ENCODE measurements at places on chromosomes 11 and 22. TPM values are rescaled to one million over a fixed set of nuclear protein-coding genes. Genes with fewer than 3 reads are reported as not detected.
A peak's percentile ranks its signal among the peaks of the same experiment; 100 is the strongest.

Gene MMP1
- total RNA-seq, result 3.1 TPM

Gene KCNK4
- total RNA-seq, result not detected

Gene ADAMTS8
- total RNA-seq, result 47.7 TPM

Gene ANO9
- total RNA-seq, result 17.6 TPM

GRCh38 chr22:26674211-26675190 lies 17.1 kb downstream of the MIAT start:
- no peak for DNase-seq

GRCh38 chr11:8704136-8704535 lies 21.5 kb downstream of the RPL27A start:
- no peak for DNase-seq

GRCh38 chr11:65503949-65504673 lies 5.3 kb downstream of the MALAT1 start:
- peak; percentile 81 for DNase-seq

DNA sequence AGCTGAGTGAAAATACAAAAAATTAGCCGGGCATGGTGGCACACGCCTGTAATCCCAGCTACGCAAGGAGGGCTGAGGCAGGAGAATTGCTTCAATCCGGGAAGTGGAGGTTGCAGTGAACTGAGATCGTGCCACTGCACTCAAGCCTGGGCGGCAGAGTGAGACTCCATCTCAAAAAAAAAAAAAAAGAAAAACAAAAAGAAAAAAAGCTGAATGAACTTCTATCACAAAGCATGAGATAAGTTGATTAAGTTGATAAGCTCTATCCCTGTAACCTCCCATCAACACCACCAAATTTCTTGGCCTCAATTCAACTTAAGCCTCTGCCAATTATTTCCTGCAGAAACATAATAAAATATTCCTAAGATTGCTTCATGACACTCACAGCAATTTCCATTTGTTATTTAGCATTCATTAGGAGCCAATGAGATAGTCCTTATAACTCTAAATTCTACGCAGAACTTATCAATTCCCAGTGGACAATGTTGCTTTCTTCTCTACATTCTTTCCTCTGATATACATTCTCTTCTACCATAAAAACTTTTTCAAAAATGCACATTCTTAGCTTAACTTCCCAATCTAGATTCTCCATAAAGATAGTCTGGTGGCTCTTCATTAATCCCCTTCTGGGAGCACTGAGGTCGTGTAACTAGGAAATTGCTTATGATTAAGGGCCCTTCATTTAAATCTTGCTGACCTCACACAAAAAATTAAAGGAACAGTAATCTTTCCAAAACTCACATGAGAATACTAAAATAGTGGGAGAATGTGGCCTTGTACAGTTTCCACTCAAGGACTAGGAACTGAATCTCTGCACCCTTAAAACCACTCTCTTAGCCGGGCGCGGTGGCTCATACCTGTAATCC lies 2.9 kb downstream of the AMBRA1 start:
- no peak for DNase-seq

DNA sequence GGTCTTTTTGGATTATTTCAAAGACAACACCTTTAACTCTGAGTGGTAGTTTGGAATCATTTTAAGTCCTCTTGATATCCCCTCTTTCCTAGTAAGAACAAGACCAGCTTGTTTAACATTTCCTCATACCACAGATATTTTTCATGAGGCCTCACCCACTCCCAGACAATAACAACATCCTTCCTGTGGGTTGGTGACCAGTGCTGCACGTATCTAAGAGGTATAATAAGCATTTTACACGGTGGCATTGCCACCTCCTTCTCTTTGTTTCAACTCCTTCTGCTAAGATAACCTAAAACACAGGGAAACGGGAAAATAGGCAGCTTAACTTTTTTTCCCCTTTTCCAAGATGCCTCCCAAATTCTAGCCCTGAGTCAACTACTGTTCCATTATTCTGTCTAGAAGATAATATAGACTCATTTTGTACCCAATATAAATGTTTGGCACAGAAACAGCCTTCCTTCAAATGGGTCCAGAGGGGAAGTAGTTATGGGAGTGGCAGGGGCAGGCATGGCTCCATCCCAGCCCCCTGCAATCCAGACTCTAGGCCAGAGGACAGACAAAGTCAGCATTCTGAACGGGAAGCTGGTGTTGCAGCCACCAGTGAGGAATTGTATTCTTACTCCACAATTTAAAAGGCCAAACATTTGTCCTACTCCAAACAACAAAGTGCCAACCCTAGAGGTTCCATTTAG lies 28.5 kb downstream of the MAML2 start:
- peak; percentile 51 for DNase-seq

GRCh38 chr22:38289583-38290082 lies 16.8 kb upstream of the TMEM184B start:
- DNase-seq, result peak; percentile 22

GRCh38 chr11:68040101-68040956 lies 1.5 kb downstream of the TCIRG1 start:
- peak; percentile 72 for DNase-seq

Gene CDC42EP1
- total RNA-seq, result 77.0 TPM

GRCh38 chr22:50253046-50253915 lies 2.2 kb upstream of the HDAC10 start:
- no peak for DNase-seq

Gene MMP8
- total RNA-seq, result 1.7 TPM
